Stimulated activated CD4-positive, alpha-beta T cell treated with anti-CD3 and anti-CD28 coated beads, Interleukin-1b, Interleukin-23, amount 100 ng/mL, for 24 hours (primary cell): ENCODE measurements at places on chromosomes 11 and 22.

GRCh38 chr11:70505761-70506657 is 107.7 kb downstream of the CTTN start:
- no peak for DNase-seq

GRCh38 chr22:44947049-44947448 is 62.8 kb downstream of the PHF21B start:
- DNase-seq = no peak

GRCh38 chr11:126328001-126328390 is 24.1 kb downstream of the DCPS start:
- no peak for DNase-seq

DNA sequence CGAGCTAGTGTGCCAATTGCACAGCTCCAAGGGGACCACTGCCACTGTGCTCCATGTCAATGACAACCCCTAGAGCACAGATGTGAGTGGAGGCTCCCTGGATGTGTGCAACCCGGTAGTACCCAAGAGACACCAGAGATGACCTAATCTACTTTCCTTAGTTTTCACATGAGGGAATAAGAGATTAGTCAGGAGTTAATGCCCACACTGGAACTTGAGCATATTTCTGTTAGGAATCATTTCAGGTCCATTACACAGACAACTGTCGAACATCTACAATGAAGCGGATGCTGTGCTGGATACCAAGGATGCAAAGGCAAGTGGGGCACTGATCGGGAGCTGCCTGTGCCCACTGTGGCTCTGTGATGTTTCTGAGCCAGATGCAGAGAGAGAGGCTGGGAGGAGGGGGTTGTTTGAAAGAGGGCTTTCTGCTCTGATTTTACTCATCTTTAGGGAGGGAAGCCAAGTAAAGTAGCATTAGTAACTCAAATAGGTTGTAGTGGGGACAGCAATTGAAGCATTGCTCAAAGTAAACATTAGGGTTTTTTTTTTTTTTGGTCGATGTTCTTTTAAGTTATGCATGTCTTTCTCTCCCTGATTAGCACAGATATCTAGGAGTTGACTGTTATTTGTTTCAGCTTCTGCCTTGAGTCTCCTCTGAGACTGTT is 82.5 kb upstream of the SORL1-AS1 start:
- DNase-seq = no peak

DNA sequence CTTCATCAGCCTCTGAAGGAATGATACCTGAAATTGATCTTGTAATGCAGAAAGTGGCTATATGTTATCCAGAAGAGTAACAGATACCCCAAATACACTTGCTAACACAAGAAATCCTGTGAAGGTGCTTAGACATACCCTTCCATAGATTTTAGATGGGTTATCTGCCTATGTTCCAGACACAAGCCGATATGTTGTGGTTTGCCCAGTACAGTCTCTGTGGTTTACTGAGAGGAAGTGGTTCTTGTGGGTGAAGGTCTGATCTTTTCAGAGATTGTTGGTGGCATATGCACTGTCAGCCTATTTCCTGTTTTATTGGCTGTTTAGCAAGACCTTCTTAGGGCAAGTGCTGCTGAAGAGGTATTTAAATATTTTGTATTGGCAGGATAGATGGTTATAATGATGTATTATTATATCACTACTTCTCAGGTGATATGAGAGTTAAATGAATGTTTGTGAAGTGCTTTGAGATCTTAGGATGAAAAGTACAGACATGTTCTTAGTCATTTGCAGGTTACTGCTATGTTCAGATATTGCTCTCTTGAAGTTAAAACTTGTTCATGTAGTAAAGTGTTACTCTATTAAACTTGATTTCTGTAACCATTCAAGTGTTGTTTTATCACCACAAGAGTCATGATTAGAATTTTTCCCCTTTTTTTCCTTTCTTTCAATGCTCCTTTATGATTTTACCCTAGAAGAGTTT is 8.2 kb downstream of the ARHGEF12 start:
- no peak for DNase-seq

DNA sequence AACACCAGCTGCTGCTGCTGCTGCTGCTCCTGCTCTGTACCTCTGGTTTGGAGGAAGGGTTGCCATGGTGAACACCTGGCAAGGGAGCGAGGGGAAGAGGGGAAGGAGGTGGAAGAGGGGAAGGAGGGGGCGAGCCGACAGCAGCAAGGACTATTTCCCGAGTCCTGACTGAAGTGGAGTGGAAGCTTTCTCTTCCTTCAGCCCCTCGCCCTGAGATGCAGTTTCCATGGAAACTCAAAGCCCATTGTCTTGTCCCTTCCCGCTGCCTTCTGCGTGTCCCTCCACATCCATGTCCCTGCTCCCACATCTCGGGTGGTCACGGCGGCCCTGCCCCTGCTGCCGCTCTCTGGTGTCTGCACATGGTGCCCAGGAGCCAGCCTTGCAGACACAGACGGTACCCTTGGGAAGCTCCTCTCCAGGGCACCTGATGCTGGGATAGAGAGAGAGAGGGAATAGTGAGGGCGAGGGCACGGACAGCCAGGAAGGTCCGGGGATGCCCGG is 28.6 kb downstream of the FAM83F start:
- DNase-seq = no peak

GRCh38 chr22:19448076-19448607 is 631 bp upstream of the C22orf39 start:
- DNase-seq = no peak

- DNase-seq = no peak
Observed at GRCh38 chr22:49933236-49934159, 15.1 kb downstream of the CRELD2 start.

- no peak for DNase-seq
Observed at GRCh38 chr11:9688716-9689511, 25.0 kb downstream of the SWAP70 start.

DNA sequence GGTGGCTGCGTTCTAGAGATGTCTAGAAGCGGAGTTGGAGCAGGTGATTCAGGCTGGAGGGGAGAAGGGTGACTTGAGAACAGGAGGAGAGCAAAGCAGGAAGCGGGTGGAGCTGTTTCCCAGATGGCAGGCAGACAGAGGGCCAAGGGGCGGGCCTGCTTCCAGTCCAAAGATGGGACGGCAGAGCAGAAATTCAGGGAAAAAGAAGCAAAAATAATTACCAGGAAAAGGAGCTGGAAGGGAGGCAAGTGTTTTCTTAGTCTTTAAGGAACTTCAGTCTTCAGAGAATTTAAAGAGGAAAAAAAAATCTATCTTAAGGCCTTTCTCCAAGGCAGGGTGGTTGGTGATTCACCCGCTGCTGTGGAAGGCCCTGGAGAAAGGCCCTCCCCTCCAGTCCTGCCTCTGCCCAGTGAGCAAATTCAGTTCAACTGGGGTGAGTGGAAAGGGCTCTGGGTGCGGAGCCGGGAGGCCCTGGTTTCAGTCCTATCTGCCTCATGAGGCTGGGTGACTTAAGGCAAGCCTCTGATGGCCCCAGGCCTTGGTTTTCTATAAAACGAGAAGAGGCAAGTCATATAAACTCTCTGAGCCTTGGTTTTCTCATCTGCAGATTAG is 4.5 kb upstream of the CREB3L1 start:
- no peak for DNase-seq

- no peak for DNase-seq
Observed at GRCh38 chr22:19943082-19944026, 1.7 kb upstream of the TXNRD2 start.

DNA sequence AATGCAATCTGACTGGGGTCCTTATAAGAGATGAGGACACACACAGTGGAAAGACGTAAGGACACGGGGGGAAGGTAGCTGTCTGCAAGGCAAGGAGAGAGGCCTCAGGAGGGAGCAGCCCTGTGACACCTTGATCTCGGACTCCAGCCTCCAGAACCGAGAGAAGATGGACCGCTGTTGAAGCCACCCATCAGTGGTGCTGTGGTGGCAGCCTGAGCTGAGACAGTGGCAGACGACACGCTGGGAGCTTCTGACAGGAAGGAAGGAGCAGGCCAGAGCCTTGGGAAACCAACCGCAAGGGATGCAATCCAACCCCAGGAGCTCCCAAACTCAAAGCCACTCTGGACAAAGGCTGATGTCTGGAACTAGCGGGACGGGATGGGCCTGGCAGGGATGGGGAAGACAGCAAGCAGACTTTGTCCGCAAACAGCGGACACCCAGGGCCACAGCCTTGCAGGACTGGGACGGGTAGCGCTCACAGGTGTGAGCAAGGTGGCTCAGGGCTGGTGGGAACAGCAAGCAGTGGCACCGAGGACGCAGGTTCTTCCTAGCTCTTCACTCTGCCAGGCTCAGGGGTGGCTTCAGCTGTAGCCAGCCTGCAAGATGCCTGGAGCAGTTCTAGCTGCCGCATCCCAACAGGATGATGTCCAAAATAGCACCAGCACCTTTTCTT is 10.9 kb downstream of the LTO1 start:
- DNase-seq = no peak

DNA sequence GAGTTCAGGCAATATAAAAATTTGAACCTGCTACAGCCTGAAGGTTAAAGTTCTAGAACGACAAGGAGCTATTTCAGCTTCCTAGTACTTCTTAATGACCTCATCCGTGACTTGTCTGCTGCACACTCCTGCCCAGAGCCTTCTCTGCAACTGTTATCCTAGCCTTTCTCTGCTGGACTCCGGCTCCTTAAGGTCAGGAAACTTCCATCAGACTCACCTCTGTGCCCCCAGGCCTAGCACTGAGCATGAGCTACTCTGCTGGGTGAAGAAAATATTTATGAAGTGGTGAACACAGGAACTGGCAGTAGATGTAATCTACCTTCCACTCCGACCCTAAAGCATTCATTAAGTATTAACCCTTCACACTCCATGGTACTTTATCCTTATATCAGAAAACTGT is 18.4 kb downstream of the CSNK2A3 start:
- no peak for DNase-seq

- no peak for DNase-seq
Observed at GRCh38 chr22:29689206-29689879, 30.5 kb upstream of the CABP7 start.

DNA sequence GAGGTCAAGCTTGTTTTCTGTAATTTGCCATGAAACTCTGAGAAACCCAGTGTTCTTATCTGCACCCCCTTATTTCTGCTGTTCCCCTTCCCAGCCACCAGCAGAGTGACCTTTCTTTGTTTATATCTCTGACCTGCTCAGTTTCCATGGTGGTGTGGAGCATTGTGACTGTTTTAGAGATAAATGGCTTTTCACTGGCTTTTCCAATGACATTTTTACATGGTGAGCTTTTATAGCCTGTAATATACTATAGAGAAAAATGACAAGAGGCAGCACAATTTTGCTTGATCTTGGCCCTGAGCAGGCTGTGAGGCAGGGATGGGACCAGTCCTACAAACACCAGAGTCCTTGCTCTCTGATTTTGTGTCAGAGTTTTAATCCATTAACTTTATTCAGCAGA is 233.9 kb downstream of the FAT3 start:
- DNase-seq = no peak

GRCh38 chr11:11607772-11608171 is 14.0 kb downstream of the GALNT18 start:
- DNase-seq = no peak

DNA sequence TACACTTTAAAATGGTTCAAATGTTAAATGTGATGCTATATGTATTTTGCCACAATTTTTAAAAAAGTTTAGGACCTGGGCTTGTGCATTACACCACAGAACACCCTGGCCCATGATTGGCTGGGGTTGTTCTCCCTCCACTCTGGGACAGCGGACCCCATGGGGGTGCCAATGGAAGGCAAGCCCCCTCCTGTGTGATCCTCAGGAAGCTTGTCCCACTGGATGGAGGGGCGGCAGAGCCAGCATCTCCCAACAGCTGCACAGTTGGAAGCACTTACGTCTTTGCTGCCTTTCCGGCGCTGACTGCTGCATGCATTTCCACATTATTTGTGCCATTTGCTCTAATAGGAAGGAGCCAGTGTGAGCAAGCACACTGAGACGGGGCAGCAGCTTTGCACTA is 196.5 kb downstream of the SHANK2 start:
- DNase-seq = no peak
